Fibroblast of the aortic adventitia (primary cell): ENCODE measurements at places on chromosomes 2 and 18. TPM values are rescaled to one million over a fixed set of nuclear protein-coding genes. Genes with fewer than 3 reads are reported as not detected.

Gene HOXD11
- not detected in 2 replicates for total RNA-seq

Gene VWC2L
- not detected in 2 replicates for total RNA-seq

Gene IL1R2
- 0.57 and 0.81 TPM in 2 replicates for total RNA-seq

Gene REG3G
- not detected in 2 replicates for total RNA-seq

Gene ACVR1C
- 0.63 and 1.2 TPM in 2 replicates for total RNA-seq

Gene EGR4
- not detected in 2 replicates for total RNA-seq

Gene LYG2
- total RNA-seq = not detected in 2 replicates

Gene LGALSL
- 5.0 and 11.0 TPM in 2 replicates for total RNA-seq

Gene BMP10
- total RNA-seq = not detected in 2 replicates

Gene TEKT4
- total RNA-seq = not detected in 2 replicates

Gene ANKRD12
- total RNA-seq = 35.3 and 66.2 TPM in 2 replicates

Gene CDH7
- not detected in 2 replicates for total RNA-seq

Gene CELF4
- not detected in 2 replicates for total RNA-seq

Gene SLC40A1
- 19.7 and 306 TPM in 2 replicates for total RNA-seq

Gene NYAP2
- not detected in 2 replicates for total RNA-seq

Gene AMER3
- not detected in 2 replicates for total RNA-seq

Gene MOGAT1
- not detected in 2 replicates for total RNA-seq

Gene FOXI3
- total RNA-seq = not detected in 2 replicates

Gene ESPNL
- total RNA-seq = 1.4 and 2.4 TPM in 2 replicates

Gene IL1RN
- 1.1 TPM in 1 of 2 replicates, not detected in the other for total RNA-seq

Gene CYBRD1
- total RNA-seq = 412 and 741 TPM in 2 replicates
